ENCODE measurements at places on chromosomes 5 and 9. TPM values are rescaled to one million over a fixed set of nuclear protein-coding genes. Genes with fewer than 3 reads are reported as not detected.

Gene SPATA6L
- 7.1 TPM for total RNA-seq

Gene RANBP3L
- total RNA-seq: not detected

Gene DIPK1B
- total RNA-seq: 4.0 TPM

DNA sequence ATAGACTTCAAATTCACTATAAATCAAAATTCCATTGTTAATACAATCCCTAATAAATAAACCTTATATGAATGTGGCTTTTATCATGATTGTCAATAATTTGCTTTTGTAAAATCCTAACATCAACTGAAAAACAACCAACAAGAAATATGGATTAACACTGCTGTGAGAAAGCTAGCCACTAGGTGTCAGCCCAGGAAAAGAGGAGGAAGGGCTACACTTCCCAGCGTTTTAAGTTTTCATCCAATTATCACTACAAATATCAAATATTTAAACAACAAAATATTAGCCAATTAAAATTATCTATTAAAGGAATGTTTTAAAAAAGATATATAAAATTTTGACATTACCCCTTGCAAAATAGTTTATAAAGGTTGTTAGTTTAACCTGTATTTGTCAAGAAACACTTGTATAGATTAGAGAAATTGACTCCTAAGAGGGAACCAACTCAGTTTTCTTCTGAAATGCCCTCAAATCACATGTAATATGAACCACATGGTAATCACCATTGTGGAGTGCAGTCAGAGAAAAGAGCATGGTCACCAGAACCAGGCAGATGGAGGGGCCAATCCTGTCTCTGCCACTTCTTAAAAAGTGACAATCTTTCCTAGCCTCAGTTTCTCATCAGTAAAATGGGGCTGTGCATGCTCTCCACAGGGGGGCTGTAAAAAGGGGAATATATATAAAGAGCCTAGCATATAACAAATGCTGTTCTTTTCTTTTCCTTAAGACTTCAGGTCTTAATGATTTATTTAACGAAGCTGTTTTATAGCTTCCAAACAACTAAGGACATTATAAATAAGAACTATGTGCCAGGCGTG lies 188.2 kb downstream of the CRB2 start:
- peak; percentile 25 for DNase-seq

DNA sequence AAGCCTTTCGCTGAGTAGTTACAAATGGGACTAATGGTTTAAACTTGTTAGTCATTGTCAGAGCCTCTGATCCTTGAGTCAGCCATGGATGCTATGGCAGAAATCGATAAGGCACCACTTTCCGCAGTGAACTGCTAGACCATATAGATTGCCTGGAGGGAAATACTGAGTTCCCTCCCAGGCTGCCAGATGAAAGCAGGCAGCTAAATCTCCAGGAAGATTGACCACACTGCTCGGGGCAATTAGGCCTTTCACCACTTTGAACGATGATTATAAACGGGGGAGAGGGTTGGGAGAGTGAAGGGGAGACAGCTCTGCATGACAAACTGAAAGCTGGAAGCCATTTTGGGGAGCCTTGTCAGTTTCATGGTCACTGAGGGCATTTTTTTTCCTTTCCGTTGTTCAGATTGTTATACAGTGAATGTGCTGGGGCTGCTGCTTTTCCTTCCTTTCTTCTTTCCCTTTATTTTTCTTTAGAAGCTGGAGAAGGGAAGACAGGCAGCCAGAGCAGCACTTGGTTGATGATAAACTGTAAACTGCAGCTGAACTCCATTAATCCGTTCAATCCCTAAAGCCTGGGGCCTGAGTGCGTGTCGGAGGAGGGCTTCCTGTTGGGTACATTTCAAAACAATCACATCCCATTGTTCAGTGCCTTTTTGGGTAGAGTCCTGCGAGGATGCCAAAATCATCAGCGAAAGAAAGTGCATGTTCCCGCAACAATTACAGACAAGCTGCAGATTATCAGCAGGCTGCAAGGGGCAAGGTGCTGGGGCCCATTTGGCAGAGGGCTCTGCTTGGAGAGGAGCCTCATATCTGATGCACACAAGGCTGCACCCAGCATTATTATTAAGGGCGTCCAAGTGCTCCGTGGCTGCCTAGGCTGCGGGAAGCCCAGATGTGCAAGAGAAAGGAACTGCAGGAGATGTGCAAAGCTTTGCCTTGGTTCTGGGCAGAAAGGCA lies 308.4 kb downstream of the PSAT1 start:
- DNase-seq: no peak

- DNase-seq: no peak
These were observed 273.2 kb downstream of the GADD45G start for GRCh38 chr9:89878003-89878411.

DNA sequence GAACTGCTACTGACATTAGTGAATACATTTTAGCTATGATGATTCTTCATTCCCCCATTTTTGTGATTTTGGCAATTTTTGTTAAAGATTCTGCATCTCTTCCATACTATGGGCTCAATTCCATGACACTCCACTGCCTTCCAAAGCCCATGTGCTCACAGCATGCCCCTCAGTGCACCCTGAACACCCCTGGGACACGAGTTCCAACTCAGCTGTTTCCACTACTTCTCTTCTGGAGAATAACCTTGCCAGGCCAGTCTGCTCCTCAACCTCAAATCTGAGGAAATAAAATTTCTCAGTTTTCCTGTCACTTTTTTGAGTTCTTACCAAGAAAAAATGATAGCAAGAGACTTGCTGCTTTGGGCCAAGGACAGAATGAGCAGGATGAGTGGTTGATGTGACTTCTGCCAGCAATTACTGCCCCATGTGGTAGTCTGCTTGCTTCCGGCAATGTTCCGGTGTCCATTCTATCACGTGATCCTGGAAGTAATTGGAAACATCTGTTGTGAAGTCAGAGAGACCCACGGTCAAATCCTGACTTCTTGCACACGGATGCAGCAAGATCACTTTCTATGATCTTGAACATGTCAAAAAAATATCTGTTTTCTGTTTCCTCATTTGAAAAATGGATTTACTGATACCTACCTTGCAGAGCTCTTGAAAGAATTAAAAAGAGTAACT lies 58.3 kb downstream of the EGFLAM start:
- DNase-seq: no peak

DNA sequence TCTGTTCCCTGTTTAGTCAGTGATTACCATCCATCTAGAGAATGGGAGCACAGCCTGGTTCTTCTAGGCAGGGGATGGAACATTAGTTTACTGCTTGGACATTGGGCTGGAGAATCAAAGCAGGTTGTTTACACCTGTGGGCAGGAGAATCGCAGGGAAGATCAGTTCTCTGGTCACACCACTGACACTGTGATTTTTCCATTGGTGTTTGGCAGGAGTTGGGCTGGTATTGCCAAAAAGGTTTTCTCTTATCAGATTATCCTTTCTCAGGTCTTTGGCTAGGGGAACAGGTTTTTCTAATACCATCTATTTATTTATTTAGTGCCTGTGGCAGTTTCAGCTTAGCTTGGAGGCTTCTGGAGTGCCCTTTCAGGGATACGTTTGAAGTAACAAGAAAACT lies 219.3 kb upstream of the GRIN3A start:
- no peak for DNase-seq

GRCh38 chr9:29969856-29970647 lies 2396.8 kb upstream of the C9orf72 start:
- no peak for DNase-seq

DNA sequence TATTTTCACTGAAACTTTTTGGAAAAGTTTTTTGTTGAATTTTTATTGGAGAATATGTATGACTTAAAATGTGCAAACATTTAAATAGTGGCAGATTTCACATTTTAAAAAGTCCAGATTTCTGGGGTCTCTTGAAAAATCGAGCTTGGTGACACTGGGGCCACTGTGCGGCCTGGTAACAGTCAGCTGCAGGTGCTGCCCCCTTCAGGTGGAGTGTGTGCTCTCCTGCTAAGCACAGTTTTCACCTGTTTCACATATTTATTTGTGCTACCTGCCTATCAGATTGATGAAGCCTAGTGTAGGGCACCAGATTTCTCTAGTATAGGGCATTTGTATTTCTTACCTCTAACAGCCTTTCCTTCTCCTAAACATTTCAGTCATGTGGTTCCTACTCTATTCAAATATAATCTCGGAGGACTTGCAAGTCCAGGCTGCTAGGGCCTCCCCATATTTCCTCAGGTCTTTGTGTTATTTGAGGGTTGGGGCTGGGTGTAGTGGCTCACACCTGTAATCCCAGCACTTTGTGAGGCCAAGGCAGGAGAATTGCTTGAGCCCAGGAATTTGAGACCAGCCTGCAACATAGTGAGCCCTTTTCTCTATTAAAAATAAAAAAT lies 95.8 kb upstream of the KLF9 start:
- DNase-seq: peak; percentile 32

GRCh38 chr9:2229109-2229721 lies 214.1 kb downstream of the SMARCA2 start:
- DNase-seq: peak; percentile 16

- no peak for DNase-seq
These were observed 57.1 kb upstream of the FUBP3 start for GRCh38 chr9:130522233-130522808.
